ENCODE measurements at places on chromosomes 2 and 18.

- DNase-seq: no peak
These were observed 676.7 kb upstream of the POU3F3 start for GRCh38 chr2:104177179-104177578.

GRCh38 chr2:39437522-39438296, 624 bp upstream of the MAP4K3 start:
- peak; percentile 53 for DNase-seq

DNA sequence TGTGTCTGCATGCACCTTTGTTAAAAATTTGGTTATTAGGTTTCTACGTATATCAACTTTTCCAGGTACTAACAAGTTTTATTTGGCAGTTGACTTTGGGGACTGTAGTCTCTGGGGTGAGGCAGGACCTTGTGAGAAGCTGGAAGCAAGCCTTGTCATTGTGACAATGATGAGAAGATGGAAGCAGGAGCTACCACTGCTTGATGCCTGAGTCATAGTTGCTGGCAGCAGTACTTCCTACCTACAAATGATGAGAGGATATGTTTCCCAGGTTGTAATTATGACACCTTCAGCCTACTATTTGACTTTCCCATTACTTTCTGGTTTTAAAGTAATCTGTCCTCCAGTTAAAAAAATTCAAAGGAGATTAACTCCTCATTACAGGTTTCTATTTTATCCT, 516.3 kb downstream of the NRXN1 start:
- no peak for DNase-seq

GRCh38 chr18:80034852-80035406, 695 bp downstream of the RBFA start:
- DNase-seq: peak; percentile 45

DNA sequence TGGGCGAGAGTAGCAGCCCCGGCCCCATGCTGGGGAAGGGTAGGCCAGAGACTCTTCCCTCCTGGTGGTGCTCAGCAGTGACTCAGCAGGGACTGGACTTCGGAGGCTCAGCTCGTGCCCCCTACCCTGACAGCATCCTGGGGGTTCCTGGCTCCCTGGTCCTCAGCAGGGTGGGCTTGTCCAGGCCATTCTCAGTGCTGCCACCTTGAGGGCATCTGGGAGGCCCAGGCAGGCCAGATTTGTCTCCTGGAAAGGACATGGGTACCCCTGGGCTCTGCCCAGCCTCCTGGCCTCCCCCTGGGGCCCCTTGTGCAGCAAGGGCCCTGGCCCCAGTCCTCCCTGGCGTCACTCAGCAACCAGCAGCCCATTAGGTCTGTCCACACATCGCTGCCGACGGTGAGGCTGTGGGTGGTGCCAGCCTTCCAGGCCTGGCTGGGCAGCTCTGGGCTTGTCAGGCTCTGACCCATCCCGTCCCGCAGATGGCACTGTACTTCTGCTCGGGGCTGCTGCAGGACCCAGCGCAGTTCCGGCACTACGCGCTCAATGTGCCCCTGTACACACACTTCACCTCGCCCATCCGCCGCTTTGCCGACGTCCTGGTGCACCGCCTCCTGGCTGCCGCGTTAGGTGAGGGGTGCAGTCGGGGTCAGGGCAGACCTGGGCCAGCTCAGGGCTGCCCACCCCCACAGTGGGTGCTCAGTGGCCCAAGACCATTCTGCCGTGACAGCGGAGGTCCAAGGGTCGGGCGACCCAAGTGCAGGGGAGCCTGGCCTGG, 45.0 kb upstream of the ALPP start:
- peak; percentile 23 for DNase-seq

DNA sequence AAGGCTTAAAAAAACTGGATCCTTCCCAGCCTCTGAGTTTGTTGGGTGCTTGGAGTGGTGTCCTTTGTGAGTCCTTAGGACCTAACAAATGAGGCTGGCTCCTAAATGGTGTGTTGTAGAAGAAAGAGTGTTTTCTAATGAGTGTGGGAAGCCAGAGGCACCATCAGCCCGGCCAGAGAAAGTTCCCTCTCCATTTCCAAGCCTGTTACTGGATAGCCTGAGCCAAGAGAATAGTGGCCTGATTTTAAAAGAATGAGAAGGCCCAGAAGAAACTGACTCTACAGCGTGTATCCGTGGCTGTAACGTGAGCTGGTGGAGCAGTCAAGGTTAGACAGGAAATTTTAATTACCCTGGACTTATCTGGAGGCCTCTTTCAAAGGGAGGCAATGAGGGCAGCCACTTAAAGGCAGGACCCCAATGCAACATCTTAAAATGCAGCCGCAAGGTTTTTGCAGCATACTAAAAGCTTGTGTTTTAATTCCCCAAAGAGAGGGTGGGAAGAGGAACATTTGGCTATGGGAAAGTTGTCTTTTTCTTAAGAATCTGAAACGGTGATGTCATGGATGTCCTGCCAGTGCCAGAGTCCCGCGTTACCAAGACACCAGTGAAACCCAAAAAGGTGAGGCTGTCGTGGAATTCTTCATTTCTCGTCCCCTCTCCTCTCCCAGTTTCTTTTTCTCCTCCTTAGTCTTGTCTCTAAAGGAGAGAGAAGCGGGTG, 4.6 kb downstream of the EFHD1 start:
- no peak for DNase-seq

- no peak for DNase-seq
These were observed 154.8 kb upstream of the APCDD1 start for GRCh38 chr18:10299643-10300042.
